Activated T-cell treated with anti-CD3 and anti-CD28 coated beads, Interleukin-2, amount 50 U/mL, for 72 hours (primary cell): ENCODE measurements at places on chromosomes 1 and 21.

GRCh38 chr1:21935393-21935804 is 1.7 kb downstream of the HSPG2 start:
- no peak for DNase-seq

DNA sequence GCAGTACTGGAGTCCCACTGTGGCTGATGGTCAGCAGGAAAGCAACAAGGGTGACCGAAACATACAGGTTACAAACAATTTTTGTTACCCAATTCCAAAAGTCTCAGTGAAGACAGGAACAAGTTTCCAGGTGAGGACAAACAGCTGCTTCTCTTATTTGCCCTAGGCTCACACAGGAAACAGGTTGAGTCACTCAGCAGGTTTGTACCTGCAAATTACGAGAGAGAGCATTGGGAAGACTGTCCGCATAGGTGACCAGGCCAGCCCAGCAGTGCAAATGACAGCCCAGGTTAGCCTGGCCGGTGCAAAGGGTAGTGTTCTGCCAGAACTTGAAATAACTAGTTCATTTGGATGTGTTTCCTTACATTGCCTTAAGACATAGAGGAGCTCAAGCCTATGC is 40.0 kb upstream of the DSCAM start:
- DNase-seq = no peak

- DNase-seq = no peak
Measured at GRCh38 chr21:19712441-19712840, 1285.8 kb upstream of the NCAM2 start.

DNA sequence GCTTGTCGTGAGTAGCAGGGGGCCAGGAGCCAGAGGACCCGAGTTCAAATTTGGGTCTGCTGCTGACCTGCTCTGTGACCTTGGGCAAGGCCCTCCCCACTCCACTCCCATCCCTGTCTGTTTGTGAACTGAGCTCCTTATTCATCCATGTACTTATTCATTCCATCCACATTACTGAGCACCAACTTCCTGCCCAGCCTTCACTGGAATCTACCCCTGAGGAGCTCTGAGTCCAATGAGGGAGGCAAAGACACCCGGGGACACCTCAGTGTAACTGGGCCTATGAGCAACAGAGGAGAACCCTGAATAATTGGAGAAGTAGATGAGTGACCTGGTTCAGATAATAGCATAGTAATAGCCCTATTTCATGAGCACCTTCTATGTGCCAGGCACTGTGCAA is 8.9 kb downstream of the BSND start:
- no peak for DNase-seq

DNA sequence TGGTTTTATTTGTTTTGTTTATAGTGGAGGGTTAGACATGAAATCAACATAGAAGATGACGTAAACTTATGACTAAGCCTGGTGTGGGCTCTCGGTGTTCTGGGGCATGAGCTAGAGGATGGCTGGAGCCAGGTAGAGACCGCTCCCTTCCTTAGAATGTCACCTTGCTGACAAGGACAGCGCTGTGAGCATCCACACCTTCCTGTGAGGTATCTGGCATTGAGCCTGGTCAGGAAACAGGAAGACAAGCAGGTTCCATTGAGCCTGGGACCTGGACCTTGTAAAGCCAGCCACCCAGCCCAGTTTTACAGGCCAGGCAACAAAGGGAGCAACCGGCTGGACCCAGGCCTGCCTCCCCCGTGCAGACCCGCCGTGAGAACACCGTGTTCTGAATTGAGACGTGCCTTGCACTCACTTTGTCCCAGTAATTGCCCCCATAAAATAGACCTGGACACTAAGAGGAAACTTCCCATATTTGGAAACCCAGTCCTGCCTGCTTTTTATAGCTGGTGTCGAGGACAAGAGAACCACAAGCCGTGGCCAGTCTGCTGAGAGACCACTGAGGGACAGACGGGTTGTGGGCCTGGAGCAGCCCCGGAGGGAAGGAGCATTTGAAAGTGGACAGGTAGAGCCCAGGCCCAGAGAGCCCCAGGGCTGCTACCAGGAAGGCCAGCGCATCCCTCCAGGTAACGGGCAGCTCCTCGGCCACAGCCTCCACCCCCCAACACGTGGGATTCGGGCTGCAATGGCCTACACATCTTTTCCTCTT is 78.0 kb downstream of the PDE9A start:
- DNase-seq = no peak

GRCh38 chr1:168210312-168210711 is 15.5 kb upstream of the SFT2D2 start:
- DNase-seq = no peak

- DNase-seq = no peak
Measured at GRCh38 chr1:171367436-171367835, 53.5 kb downstream of the FMO4 start.

GRCh38 chr1:109322974-109323373 is 16.2 kb upstream of the MYBPHL start:
- DNase-seq = no peak

- DNase-seq = no peak
Measured at GRCh38 chr1:5267603-5268235, 613.3 kb downstream of the AJAP1 start.

DNA sequence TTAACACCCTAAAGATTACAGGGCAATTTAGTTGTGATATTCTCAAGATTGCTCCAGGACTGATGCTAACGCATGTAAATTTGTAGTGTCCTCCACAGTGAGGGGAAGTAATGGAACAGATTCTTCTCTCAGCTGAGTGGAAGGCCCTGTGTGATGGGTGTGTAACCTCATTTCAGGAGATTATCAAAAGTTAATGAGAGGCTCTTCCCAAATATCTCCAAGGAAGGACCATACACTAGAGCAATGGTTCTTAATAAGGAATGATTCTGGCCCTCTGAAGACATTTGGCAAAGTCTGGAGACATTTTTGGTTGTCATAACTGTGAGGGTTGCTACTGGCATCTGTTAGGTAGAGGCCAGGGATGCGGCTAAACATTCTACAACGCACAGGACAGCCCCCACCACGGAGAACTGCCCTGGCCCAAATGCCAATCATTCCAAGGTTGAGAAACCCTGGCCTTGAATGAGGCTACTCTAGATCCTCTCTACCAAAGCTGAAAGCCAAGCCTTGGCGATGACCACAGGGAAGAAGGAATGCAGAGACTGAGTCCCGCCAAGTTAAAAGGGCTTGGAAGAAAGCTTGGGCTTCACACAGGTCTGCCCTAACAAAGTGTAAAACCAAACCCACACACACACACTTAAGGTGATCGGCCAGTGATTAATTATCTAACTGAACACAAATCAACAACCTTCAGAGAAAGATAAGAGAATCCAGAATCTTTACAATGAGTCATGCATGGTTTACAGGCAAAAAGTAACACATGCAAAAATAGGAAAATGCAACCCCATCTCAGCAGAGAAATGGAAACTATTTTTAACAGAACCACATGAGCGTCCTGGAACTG is 135.8 kb downstream of the SYF2 start:
- DNase-seq = no peak

DNA sequence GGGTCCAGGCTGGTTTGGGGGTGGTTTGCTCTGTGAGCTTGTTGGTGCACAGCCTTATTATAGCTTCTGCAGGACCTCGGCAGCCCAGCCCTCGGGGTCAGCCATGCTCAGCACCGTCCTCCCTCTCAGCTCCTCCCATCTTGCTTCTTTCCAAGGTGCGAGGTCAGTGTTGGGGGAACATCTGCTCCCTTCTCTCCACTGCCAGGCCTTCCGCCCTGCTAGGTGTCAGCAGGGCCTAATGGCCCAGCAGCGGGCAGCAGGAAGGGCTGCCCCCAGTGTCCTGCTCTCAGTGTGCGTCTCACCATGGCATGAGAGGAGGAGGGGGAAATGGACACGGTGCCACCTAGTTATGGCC is 36.5 kb upstream of the LRRC3 start:
- no peak for DNase-seq

- DNase-seq = peak; percentile 19
Measured at GRCh38 chr21:31235671-31236450, 108.2 kb downstream of the TIAM1 start.

- DNase-seq = no peak
Measured at GRCh38 chr1:173415905-173416450, 61.2 kb upstream of the PRDX6 start.

- DNase-seq = peak; percentile 51
Measured at GRCh38 chr1:156845055-156845952, 13.6 kb downstream of the INSRR start.

GRCh38 chr1:85149805-85150204 is 51.0 kb downstream of the SYDE2 start:
- DNase-seq = no peak

- no peak for DNase-seq
Measured at GRCh38 chr1:156497078-156497742, 3.4 kb downstream of the MEF2D start.

GRCh38 chr1:84061336-84061735 is 62.4 kb upstream of the TTLL7 start:
- no peak for DNase-seq

GRCh38 chr1:187229496-187229895 is 400.7 kb downstream of the PLA2G4A start:
- DNase-seq = no peak

DNA sequence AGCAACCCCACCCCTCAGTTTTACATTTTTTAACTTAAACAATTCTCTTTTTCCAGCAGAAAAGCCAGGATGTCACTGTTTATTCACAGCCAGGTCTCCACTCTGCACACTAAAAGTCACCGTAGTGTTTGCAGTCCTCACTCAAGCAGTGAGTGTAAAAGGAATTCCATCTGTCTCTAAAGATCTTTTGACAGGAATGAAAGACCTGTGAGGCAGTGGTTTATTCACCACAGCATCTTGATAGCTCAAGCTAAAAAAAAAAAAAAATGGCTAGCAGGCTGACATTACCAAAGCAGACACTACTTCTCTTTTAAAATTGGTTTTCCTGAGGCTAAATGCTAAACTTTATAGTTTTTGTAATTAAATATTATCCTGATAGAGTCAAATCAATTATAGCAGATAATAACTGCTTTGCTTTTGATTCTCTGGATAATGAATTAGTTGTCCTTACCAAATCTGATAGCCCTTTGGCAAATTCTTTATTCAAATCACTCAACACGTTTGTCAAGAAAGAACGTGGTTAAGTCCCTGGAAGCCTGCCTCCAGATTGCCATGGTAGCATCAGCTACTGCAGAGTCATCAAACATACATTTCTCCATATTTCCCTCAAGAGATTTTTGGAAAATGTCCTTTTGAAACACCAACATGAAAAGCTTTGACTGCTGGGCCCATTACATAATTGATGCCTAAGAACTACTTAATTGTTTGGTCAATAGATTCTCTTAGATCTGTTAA is 22.2 kb upstream of the SLC5A9 start:
- no peak for DNase-seq

DNA sequence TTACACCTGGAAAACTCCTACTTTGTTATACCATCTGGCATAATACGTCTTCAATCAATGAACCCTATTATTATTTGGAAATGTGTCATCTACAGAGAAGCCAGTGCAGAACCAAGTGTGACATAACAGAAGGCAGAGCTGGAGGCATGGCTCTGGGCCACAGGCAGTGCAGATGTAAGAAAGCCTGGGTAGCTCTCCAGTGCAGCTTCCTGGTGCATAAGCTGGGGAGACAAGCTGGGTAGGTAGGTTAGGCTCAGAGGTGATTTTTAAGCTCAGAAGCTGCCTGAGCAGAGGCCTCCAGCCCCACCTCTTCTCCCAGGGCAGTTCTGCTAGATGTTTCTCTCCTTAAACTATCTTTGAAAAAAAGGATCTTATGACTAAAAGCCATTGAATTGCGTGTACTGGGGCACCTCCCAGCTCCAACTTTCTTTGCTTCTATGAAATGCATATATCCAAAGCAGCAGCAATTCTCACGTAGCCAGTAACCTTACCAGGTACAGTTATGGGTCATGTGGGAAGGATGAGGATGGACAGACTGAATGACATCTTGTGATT is 30.7 kb downstream of the AKNAD1 start:
- no peak for DNase-seq

- DNase-seq = no peak
Measured at GRCh38 chr1:59765011-59765730, 49.6 kb upstream of the HOOK1 start.

- DNase-seq = peak; percentile 68
Measured at GRCh38 chr21:42513151-42513984, at the start of gene SLC37A1. Gene SLC37A1, plus strand, starts transcription at chr21:42513852. Its CDS starts 4,603 bp downstream, at chr21:42518455.

GRCh38 chr1:211915924-211916323 is 85.4 kb upstream of the LPGAT1 start:
- DNase-seq = no peak

GRCh38 chr1:55244476-55245099 is 29.4 kb upstream of the USP24 start:
- no peak for DNase-seq
